D721Med (cell line): ENCODE measurements at places on chromosomes 1 and 21.

DNA sequence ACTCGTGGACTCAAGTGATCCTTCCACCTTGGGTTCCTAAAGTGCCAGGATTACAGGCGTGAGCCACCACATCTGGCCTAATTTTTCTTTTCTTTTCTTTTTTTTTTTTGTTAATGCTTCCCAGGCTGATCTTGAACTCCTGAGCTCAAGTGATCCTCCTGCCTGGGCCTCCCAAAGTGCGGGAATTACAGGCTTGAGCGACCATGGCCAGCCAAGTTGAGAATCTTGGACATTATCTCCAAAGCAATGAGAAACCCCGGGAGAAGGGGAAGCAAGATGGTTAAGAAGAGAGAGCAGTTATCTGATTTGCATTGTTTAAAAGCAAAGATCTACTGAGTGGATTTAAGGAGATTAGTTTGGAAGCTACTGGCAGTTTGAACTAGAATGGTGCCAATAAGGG is 9.1 kb downstream of the HIPK1 start:
- no peak for DNase-seq

DNA sequence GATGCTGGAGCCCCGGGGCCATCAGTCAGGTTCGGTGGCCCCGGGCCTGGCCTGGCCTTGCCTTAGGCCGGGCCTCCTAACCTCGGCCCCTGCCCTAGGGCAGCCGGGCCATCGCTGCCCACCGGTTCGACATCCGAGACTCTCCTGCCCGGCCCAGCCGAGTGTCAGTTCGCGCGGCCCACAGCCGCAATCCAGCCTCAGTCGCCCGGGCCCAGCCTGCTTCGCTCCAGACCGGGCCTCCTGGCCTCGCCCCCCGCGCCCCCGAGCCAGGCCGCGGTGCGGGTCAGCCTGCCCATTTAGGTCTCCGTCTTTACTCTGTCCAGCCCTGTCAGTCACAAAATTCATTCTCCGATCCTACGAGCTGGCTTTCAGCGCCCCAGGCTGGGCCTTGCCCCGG is 777 bp downstream of the LRRC41 start:
- no peak for DNase-seq

DNA sequence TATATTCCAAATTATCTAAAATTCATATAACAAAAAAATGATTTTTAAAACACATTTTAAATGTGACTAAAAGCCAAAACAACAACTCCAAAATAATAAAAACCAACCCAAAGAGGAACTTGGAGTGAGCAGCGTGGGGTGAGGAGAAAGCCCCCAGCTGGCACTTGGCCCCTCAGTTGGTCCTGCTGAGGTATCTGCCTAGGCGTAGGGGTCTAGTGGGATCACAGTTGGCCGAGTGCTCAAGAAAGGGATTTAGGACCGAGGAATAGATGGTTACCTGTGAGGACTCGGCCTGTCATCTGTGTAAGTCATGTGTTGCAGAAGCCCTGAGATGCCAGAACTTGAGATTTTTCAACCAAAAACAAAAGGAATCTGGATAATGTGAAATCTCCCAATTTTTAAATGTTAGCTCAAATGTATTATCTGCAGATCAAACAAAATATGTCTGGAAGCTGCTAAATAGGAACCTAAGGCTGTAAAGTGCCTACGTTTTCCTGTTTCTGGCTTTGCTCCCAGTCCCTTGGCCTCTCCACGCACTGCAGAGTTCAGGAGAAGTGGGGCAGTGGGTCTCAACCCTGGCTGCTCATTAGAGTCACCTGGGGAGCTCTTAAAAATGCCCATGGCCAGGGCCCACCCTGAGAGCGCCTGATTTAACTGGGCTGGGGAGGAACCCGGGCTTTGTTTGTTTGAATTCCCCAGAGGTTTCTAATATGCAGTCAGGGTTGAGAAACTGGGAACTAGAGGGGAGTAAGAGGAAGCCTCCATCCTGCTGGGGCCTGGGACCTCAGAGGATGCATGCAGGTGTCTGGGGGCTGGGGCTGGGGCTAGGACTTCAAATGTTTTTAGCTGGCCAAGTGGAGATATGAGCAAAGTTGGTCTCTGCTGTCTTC is 38.5 kb upstream of the LDLRAP1 start:
- DNase-seq, result no peak

GRCh38 chr1:70033266-70033873 is 172.0 kb downstream of the LRRC40 start:
- no peak for DNase-seq

DNA sequence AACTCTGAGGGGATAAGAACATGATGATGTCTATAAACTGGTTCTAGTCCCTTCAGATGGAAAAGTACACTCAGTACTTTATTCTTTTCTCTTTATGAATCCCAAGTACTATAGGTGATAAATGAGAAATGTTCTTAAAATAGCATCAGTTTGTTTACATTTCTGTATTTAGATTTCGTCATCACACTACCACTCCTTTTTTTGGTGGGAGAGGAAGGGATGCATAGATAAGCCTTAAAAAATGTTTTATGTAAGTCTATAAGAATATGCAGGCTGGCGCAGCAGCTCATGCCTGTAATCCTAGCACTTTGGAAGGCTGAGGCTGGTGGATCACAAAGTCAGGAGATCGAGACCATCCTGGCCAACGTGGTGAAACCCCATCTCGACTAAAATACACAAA is 144.8 kb downstream of the USP25 start:
- no peak for DNase-seq

- no peak for DNase-seq
These were observed 21.4 kb upstream of the DNM3 start for GRCh38 chr1:171819946-171820345.

- no peak for DNase-seq
These were observed 9.9 kb upstream of the COG2 start for GRCh38 chr1:230632273-230632873.

- DNase-seq, result no peak
These were observed 13.5 kb upstream of the FOXJ3 start for GRCh38 chr1:42348498-42348897.

DNA sequence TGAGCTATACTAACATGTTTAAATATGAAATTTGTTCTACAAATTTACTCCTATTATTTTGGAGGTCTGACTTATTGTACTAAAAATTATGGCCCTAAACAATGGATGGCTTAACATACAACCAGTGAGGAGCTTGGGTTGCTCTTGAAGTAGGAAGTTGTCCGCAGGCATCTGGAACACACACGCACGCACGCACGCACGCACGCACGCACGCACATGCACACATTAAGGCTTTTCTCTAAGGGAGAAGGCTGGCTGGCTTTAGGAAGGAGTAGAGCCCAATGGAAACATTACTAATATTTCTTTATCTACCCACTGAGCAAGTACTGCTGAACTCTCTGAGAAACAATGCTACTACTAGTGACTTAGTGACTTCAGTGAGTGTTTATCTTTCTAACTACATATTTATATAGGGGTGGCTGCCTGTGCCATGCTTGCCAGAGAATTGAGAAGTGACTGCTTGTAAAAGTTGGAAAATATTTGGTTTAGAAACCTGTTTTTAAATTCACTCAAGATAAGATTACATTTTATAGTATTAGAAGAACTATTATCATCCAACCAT is 16.2 kb upstream of the ARHGAP29 start:
- DNase-seq, result no peak

- DNase-seq, result no peak
These were observed 624 bp upstream of the CR1L start for GRCh38 chr1:207644166-207644851.

- no peak for DNase-seq
These were observed 24.3 kb upstream of the ELAVL4 start for GRCh38 chr1:50084389-50084788.

- DNase-seq, result peak; percentile 87
These were observed 5.1 kb upstream of the CLEC20A start for GRCh38 chr1:178501705-178502329.

GRCh38 chr1:10615332-10615731 is 140.6 kb downstream of the PEX14 start:
- no peak for DNase-seq

DNA sequence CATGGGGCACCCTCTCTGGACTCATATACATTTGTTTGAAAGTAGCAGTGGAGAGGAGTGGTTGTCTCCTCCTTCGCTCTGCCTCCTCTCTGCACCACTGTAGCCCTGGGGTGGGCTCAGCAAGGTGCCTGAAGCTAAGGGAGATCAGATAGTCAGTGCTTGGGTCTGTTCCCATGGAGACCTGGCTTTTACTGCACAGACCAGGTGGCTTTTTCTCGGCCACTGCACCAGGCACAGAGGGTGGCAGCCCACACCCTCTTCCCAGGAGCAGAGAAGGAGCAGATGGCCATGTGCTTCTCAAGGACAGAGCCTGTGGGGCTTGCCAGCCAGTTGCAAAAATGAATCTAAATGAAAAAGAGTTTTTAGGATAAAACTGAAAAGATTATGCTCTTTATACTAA is 123.4 kb upstream of the KCNK1 start:
- DNase-seq, result no peak

GRCh38 chr1:169300854-169301253 is 66.7 kb downstream of the NME7 start:
- no peak for DNase-seq

- no peak for DNase-seq
These were observed 17.0 kb downstream of the C1orf159 start for GRCh38 chr1:1098681-1099421.

DNA sequence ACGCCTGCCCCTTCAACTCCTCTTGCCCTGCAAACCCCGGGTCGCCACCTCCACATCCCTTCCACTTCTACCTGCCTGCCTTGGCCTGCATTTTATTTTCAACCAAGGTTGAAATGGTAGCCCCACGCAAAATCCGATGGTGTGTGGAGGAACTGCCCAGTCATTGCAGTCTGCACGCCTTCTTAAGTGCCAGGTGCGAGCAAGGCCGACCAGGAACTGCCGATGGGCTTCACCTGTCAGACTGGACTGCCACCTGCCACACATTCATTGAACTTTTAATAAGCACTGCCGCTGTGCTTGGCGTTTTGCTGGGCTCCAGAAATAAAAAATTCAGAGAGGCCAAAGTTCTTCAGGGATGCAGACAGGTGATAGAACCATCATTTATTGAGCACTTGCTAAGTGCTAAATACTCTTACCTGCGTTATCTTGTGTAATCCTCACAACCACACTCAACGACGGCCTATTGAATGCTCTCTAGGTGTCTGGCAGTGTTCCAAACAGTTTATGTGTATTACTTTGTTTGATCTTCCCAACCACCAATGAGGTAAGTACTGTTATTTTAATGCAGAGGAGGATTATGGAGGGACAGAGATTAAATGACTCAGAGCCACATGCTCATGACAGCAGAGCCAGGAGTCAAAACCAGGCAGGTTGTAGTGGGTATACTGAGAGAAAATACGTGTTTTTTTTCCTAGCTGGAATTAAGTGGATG is 36.2 kb downstream of the CACHD1 start:
- DNase-seq, result peak; percentile 17

DNA sequence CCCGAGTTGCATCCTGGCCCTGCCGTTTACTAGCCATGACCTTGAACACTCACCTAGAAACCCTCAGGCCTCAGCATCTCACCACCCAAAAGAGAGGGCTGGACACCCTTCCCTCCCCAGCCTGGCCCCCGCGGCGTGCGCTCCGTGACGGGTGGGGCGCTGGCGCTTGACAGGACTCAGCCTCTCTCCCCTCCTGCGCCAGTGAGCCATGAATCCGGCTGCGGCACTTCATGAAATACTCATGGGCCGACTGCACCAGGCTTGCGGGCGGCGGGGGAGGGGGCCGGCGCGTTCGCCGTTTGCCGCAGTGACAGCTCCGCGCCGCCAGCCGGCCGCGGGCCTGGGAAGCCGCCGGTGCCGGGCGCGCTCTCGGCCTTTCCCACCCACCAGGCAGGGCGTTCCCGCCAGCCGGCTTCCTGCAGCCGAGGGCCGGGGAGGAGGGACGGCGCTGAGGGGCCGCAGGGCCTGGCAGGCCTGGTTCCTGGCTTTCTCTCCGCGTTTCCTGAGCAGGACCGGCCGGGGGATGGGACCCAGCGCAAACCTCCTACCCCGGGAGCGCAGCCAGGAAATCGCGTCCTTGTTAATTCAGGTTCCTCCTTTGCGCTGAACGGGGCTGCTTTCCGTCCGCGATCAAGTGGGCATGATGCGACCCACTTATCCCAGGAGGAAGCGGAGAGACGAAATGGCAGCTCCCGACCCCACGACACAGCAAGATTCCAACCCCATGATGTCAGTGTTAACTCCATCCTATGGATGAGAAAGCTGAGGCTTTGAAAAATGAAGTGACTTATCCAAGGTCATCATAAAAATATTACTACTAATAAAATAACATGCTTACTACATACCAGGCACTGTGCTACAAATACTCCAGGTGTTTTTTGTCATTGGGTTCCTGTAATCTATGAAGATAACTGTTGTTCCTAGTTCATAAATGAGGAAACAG is 9.1 kb upstream of the LUZP1 start:
- DNase-seq, result no peak

DNA sequence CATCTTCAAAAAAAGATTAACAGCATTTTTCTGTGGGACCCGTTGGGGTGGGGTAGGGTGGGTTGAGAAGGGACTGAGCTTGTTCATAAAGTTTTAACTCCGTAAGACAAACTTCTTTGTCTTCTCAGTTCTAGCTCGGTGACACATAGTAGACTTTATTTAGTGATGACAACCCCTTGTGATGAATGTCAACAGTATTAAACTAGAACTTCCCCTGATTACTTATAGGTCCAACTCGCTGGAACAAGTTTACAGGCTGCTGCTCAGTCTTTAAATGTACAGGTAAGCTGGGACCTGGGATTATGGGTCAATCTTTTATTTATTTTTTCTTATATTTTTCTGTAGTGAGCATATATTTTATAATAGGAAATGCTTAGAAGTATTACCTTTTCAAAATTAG is 148.4 kb downstream of the CD247 start:
- DNase-seq, result no peak

GRCh38 chr1:4394366-4394765 is 260.0 kb upstream of the AJAP1 start:
- DNase-seq, result no peak

- no peak for DNase-seq
These were observed 525.1 kb downstream of the LMO4 start for GRCh38 chr1:87853576-87854351.

DNA sequence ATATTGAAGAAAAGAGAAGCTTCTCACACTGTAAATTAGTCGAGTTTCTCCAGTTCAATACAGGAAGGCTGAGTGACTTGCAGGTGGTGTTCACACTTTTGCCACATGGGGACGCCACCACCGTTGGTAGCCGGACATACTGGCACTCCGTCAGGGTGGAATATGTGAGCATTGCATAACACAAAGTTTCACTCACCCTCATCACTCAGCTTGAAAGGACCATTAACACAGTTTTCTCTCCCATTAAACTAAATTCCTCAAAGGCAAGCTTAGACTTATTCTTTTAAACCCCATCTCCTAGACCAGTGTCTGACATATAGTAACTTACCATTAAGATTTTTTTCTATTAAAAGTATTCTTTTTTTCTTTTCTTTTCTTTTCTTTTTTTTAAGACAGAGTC is 105.3 kb upstream of the SERBP1 start:
- DNase-seq, result no peak
